Activated CD8-positive, alpha-beta memory T cell treated with anti-CD3 and anti-CD28 coated beads for 48 hours (primary cell): ENCODE measurements at places on chromosomes 4 and X.
A peak's percentile ranks its signal among the peaks of the same experiment; 100 is the strongest.

- no peak for DNase-seq
These were observed 2.6 kb downstream of the POLA1 start for GRCh38 chrX:24696294-24696693.

DNA sequence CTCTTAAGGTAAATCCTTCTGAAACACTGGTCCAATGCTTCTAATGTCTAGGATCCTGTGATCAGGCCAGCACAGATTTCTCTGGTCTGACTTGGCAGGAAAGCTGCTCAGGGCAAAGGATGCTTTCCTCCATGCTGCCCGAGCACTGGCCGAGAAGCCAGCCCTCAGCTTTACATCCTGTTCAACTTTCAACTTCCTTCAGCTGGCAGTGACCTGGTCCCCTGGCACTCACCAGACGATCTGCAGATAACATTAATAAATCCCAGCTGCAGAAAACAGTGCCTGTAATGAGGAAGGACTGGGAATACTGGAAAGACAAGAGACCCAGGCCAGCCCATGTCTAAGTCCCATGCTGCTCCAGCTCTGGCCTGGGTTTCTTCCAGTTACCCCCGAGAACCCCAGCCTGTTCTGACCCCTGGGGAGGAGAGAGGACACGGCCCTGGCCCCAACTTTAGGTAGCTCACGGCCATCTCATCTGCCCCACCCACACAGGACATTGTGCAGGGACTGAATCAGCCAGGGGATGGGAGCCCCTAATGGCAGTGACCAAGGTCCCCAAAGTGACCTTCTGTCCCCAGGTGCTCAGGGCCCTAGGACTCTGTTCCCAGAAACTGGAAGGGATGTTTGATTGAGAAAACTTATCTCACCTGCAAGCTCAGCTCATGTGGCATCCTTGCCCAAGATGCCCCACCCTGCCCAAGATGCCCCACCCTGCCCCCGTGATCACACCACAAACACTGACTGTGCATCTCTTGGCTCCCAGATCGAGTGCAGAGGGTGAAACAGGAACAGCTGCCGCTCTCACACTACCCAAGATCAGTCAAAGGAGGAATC is 28.0 kb downstream of the JAKMIP1 start:
- DNase-seq, result no peak

DNA sequence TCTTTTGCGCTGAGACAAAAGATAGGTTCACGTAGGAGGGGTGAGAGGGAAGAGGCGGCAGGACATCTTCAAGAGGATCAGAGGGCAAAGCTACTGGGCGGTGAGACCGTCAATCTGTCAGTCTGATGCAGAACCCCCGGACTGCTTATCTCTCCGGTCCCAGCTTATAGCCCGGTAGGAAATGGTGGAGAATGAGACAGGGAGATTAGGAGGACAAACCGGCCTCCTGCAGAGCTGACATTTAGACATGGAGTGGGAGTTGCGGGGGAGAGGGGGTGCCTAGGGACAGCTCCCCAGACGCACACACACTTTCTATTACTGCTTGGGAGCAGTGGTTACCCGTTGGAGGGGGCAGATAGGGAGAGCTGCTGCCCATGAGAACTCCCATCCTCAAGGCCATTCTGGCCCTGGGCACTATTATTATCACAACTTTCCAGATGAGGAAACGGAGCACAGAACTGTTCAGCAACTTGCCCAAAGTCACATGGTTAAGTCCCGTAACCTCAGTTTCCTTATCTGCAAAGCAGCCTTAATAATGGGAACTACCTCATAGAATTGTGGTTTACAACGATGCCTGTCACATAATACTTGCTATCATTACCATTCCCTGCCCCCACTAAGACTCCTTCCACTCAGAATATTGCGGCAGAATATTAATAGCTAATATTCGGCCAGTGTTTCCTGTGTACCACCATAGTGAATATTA is 1.1 kb upstream of the HDAC6 start:
- no peak for DNase-seq

DNA sequence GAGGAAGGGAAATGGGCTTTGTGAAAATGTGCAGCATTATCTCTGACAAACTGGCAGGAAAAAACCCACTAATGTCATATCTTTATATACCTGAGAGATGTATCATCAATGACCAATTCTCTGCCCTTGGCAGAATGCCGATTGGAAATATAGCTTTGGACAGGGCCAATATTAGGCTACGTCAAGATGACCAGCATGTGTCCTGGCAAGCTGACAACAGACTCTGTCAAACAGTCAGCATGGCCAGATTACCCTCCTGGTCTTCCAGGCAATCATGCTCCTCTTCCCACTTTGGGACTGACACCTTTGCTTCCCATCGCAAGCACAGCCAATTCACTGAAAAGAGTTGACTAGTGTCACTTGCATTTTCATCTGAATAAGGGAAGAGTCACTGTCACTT is 57.0 kb downstream of the SORBS2 start:
- DNase-seq, result no peak

- no peak for DNase-seq
These were observed 1.2 kb downstream of the MGST2 start for GRCh38 chr4:139666735-139667281.

DNA sequence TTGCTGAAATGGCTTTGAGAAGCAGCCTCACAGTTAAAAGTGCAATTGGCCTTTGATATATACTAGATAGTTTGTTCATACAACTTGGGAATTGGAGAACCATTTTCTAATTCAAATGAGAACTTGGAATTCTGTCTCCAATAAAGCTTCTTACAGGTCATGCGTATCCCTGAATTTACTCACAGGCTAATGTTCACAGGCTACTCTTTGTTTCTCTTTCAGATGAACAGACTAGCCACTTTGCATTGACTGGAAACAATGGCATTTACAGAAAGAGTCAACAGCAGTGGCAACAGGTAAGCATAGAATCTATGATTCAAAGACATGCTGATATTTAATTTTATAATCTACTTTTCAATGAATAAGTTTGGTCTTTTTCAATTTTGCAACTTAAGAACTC is 13.5 kb downstream of the AFF1 start:
- no peak for DNase-seq

DNA sequence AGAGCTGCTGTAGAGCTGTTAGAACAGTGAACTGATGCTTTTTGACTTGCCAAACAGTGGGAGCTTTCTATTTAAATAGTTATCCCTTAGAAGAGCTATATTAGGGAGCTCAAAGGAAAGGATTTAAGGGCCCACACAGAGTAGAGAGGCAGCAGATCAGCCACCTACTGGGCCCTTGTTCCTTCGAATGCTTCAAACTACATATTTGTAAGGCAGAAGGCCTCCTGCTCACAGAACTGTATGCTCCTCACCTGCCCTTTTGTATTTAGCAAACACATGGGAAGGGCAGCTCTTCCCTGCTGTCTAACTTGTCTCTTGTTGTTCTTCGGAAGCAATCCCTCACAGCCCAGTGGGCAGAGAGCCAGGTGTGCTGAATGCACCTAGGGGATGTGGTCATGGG is 38.0 kb downstream of the IL1RAPL1 start:
- DNase-seq, result no peak

- DNase-seq, result no peak
These were observed 23.9 kb downstream of the MANBA start for GRCh38 chr4:102736636-102737549.

DNA sequence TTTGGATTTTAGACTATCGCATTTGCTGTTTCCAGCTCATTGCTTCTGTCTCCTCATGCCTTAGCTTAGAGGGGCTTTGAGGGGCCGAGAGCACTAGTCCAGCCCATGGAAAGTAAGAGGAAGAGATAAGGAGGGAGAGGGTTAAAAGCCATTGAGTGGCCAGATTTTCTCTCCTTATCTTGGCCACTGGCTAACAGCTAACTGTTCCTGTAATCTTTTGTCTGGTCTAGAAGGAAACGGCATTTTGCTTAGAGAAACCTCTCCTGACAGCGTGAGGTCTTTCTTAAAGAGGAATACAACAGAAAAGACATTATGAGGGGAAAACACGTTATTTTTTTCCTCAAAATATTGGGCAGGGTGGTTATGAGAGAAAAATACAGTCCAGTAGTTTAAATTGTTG is 7.9 kb downstream of the GPR101 start:
- no peak for DNase-seq

GRCh38 chr4:157012781-157013180 is 41.2 kb upstream of the PDGFC start:
- DNase-seq, result no peak

- no peak for DNase-seq
These were observed 25.6 kb downstream of the GAK start for GRCh38 chr4:906339-907102.

- no peak for DNase-seq
These were observed 3.3 kb upstream of the SPON2 start for GRCh38 chr4:1175635-1176229.

GRCh38 chrX:119758731-119759247 is 401 bp downstream of the SOWAHD start:
- no peak for DNase-seq

GRCh38 chr4:145541346-145541745 is 59.7 kb downstream of the SMAD1 start:
- no peak for DNase-seq

- no peak for DNase-seq
These were observed 14.1 kb upstream of the SMIM43 start for GRCh38 chr4:121778991-121779628.

- DNase-seq, result no peak
These were observed 66.9 kb upstream of the STIM2 start for GRCh38 chr4:26793735-26794134.

DNA sequence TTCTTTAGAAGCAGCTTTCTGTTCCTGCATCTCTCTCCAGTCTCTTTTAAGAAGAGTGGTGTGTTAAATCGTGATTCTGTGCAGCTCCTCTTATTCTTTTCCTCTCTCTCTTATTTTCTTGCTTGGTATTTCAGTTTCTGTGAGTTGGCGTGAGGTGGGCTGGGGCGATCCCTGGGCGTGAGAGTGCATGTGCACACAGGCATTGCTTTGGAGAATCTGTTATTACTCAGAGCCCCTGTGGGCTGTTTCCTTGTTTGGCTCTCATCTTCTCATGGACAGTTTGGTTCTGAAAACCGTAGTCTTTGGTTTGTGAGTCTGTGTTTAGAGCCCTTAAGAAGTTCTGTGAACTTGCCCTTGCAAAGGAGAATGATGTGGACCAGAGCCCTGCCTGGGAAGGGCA is 97.2 kb upstream of the CLNK start:
- DNase-seq, result no peak

- DNase-seq, result no peak
These were observed 36.0 kb upstream of the CRMP1 start for GRCh38 chr4:5928844-5929420.

GRCh38 chrX:2614911-2615310 is 76.2 kb upstream of the CD99 start:
- DNase-seq, result no peak

DNA sequence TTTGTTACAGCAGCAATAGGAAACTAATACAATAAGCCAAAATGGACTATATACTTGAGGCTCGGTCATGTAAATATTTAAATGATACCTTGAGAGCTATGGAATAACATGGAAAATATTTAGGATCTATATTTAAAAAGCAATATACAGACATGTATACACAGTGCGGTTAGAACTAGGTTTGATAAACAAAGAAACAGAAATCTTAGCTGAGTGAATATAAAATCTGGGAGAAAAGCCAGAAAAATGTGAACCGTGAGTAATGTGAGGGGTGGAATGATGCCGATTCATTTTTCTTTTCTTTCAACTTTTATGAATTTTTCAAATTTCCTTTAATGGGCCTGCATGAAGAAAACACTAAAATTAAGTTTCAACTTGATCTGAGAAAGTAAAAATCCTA is 104.1 kb downstream of the ATXN3L start:
- DNase-seq, result no peak

GRCh38 chr4:173879509-173879908 is 349.5 kb upstream of the HAND2 start:
- DNase-seq, result no peak

DNA sequence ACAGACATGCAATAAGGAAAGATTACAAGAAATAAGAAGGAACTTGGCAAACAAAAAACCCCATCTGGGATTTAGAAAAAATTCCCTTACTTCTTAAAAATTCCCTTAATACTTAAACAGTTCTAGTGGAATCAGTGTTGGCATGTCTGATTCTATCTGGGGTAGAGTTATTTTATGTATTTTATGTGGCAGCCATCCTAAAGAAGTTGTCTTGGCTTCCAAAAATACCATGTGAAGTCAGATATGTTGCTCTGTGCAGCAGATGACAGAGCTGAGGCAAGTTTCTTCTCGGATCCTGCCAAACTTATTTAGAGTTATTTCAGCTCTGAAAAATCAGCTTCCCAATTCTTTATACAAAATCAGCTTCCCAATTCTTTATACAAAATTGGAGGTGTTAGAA is 14.7 kb downstream of the YY2 start:
- DNase-seq, result no peak

GRCh38 chr4:75672461-75673026 is 667 bp downstream of the G3BP2 start:
- DNase-seq, result peak; percentile 75

- DNase-seq, result no peak
These were observed 359.1 kb downstream of the ZNF674 start for GRCh38 chrX:46185923-46186810.

- no peak for DNase-seq
These were observed 714.9 kb downstream of the GRXCR1 start for GRCh38 chr4:43607400-43607799.

DNA sequence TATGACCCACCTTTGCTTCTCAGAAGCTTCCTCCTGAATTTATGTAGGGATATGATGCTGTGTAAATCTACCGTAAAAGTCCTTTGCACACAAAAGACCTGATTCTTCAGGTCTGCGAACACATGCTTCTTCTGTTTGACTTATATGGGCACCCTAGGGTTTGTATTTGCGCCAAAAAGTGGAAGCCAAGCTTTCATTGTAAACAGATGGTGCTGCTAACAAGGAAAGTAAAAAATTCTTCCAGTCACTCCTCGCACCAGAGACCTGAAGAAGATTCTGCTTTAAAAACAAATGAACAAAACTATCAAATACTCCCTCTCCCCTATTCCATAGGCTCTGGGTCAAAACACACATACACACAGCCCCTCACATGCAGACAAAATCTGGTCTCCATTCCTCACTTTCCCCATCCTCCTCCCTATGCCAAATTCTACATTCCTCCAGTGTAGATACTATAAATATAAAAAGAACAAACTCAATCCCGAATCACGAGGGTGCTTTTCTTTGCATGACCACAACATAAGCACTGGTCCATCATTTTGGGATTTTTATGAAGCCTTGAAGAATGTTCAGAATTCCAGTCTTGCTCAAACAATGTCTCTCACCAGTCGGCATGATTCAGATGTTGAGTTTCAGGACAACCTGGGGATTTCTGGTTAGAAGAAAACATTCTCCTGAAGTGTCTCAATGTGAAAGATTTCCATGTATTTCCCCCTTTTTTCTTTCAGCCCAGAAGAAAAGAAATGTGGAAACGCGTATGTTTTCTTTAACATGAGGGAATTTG is 125.1 kb downstream of the PALLD start:
- DNase-seq, result no peak
